Activated CD4-positive, alpha-beta memory T cell treated with anti-CD3 and anti-CD28 coated beads, Interleukin-2, amount 10 ng/mL, durations not matched to agents 7 days and 5 days (primary cell): ENCODE measurements at places on chromosomes 12 and 14. TPM values are rescaled to one million over a fixed set of nuclear protein-coding genes. Genes with fewer than 3 reads are reported as not detected.

DNAH10 gene
- total RNA-seq: not detected

SPX gene
- total RNA-seq: 1.1 TPM

DTX1 gene
- total RNA-seq: not detected

TSPAN11 gene
- total RNA-seq: not detected

PRH2 gene
- total RNA-seq: not detected

NT5DC3 gene
- total RNA-seq: 3.2 TPM

FGD6 gene
- total RNA-seq: 0.45 TPM

DCD gene
- total RNA-seq: not detected
